ENCODE measurements at places on chromosomes 11 and 22.

GRCh38 chr11:122646549-122647340, 8.8 kb upstream of the UBASH3B start:
- DNase-seq = no peak

DNA sequence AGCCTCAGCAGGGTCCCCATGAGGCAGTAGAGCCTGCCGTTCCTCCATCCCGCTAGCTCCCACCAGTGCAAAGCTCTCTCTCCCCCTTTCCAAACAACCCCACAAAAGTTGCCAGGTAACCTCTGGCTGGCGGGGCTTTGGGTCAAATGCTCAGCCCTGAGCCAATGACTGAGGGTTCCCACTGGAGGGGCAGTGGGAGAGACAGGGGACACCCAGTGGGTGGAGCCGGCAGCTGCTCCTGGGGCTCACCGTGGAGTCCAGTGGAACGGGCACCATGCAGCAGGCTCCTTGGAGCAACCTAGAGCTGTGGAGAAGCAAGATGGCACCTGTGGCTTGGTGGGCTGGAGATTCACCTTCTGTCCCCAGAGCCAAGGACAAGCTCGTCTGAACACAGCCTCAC, 25.0 kb upstream of the PPARA start:
- no peak for DNase-seq

- DNase-seq = no peak
These were observed 27.3 kb upstream of the TMEM86A start for GRCh38 chr11:18671246-18671645.

GRCh38 chr11:63343130-63343529, 26.5 kb upstream of the SLC22A9 start:
- DNase-seq = no peak

DNA sequence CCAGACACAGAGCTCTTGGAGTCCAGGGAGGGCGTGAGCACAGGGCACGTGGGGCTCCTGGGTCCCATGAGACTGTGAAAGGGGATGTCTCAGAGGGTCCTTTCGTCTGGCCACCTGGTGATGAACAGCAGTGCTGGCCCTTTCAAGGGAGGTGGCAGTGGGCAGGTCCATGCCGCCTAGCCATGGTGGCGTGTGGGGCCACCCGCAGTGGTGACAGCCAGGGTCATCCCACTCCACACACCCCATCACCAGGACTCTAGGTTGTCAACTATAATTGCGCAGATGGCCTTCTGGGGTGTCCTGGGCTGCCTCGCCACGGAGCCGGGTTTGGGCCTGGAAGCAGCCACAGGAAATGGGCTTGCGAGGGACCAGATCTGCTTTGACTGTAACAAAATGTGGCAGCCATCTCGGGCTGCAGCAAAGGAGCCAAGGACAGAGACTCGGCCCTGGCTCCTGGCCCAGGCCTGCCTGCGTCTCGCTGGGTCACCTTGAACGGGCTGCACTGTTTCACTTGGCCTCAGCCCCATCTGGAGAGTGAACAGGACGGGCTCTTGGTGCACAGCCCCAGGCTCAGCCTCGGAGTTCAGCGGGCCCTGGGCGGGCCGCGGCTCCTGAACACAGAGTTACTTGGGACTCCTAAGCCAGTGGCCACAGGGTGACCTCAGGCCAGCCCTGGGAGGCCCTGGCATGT, 1350.5 kb downstream of the BRD1 start:
- DNase-seq = no peak

GRCh38 chr11:20162824-20163782, 2.8 kb upstream of the DBX1 start:
- DNase-seq = no peak

DNA sequence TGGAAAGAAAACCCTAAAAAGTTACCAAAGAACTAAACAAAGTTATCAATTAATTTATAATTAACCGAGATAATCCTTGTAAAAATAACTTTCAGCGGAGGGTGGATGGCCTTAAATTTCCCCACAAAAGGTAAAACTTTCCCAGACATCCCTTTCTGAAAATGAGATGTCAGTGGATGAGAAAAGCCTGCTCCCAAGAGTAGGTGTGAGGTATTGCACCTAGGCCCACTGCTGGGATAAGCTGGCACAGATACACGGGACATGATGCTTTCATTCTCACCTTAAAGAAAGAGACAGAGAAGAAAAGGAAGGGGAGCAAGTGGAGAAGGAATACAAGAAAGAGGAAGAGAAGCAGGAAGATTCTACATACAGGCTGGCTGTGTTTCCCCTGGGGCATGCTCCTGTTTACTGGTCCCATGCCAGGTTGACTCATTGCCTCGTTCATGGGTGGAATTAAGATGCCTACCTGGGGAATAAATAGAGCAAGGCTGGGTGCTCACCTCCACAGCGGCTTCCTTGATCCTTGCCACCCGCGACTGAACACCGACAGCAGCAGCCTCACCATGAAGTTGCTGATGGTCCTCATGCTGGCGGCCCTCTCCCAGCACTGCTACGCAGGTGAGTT, at the start of gene SCGB2A2:
TSS of gene SCGB2A2 (plus strand) at position 505 of the 625 bp plus-strand sequence. CDS start at position 564, 59 bp downstream.
- no peak for DNase-seq

DNA sequence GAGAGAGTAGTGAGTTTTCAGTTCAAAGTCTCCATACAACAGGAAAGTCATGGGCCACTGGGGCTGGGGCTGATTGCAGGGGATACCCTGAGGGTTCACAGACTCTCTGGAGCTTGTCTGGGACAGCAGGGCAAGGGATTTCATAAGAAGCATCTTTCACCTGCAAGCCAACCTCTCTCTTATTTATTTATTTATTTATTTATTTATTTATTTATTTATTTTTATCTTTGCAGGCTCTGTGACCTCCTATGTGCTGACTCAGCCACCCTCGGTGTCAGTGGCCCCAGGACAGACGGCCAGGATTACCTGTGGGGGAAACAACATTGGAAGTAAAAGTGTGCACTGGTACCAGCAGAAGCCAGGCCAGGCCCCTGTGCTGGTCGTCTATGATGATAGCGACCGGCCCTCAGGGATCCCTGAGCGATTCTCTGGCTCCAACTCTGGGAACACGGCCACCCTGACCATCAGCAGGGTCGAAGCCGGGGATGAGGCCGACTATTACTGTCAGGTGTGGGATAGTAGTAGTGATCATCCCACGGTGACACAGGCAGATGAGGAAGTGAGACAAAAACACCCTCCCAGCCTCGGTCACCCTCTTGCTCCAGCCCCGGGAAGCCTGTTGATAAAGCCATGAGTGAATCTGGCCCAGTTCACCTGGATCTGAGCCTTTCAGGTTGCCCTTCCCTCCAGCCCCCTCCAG, 68.4 kb downstream of the GGTLC2 start:
- DNase-seq = no peak

DNA sequence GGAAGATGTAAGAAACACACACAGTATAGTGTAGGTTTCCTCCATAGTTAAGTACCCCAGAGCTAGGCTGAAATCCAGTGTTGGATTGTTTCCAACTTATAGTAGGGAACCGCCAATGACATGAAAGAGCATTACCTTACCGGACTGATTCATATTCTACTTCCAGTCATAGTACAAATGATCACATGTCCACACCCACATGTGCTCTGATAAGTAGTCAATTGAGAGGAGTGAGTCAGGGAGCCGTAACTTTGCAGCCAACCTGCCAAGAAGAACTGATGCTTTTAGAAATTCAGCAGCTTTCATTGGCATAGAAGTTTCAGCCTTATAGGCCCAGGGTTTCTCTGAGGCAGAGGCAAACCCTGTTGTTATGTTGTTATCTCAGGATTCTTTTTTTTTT, 240.6 kb downstream of the ETS1 start:
- DNase-seq = no peak

- no peak for DNase-seq
These were observed 74.6 kb downstream of the ADM start for GRCh38 chr11:10379426-10379825.

All from activated gamma-delta T cell treated with anti-CD3 and anti-CD28 coated beads, Interleukin-2, amount 50 U/mL, for 16 hours (primary cell).